ENCODE measurements at places on chromosomes 13 and 19.

DNA sequence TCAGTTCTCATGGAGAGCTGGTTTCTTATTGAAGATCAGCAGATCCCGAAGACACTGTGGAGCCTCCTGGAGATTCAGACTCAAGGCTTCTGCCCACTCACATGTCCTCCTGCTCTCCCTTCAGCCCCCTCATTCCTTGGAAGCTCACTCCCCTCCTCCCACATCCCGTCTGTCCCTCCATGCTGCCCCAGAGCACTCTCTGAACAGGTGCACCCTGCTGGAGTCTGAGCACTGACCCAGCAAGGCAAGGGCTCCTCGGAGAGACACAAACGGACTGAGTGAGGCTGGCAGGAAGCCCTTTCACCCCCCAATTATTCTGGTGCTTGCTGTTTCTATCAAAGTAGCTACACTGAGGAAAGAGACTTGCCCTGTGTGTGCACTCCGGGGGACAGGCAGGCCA is 374.0 kb downstream of the UQCRFS1 start:
- no peak for DNase-seq

DNA sequence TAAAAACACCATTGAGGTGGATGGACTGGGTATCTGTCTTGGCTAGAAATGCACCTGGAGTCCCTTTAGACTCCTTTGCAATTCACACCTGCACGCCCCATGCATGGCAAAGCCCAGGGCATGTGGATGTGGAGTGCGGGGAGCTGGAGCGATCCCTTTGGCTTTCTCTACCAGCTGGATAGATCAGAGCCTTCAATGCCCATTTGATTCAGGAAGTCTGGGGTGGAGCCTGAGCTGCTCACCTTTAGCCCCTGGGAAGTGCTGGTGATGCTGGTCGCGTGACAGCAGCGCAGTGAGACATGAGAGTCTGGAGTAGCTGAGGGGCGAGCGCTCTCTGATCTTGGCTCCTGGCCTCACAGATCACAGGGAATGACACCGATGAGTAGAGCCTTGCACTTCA is 4.8 kb upstream of the ZNF536 start:
- no peak for DNase-seq

GRCh38 chr19:36196249-36196648 is 18.2 kb downstream of the ZNF565 start:
- DNase-seq: no peak

DNA sequence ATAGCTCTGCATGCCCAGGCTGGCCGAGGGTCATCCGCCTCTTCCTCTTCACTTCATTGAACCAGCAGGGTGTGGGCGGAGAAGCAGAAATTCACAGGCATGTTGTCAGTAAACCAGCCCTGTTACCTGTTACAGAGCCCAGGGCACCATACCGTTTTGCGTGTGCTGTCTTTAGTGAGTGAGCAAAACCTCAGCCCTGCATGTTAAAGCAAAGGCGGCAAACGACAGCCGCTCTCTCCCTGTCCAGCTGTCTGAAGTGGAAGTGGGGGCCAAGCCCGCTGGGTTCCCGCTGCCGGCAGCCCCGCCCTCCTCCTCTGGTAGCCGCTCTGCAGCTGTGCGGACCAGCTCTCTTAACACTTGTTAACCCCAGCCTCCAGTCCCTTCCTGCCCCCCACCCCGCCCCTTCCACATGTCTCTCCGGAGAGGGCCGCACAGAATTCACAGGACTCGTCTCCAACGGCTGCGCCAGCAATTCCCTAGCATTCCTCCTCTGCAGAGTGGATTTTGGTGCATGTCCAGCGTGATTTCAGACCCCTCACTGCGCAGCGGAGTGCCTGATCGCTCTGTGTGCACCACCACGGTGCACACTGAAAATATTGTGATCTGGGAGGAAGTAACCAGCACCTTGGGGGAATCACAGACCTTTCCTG is 12.7 kb downstream of the KLHL26 start:
- no peak for DNase-seq

DNA sequence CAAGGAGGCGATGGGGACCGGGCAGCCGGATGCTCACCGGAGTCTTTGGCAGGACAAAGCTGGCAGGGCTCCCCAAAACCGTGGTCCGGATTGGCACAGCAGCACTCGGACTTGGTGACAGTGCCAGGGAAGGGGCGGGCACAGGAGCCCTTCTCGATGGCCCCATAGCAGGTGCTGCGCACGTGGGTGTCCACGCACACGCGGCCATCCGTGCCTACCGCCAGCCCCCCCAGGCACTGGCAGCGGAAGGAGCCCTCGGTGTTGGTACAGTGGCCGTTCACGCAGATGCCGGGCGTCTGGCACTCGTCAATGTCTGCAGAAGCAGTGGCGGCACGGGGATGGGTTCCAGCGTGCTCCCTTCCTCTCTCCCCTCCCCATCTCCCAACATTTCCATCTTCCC is 17.9 kb downstream of the FBN3 start:
- DNase-seq: no peak

GRCh38 chr13:43331672-43332071 is 308.3 kb downstream of the DNAJC15 start:
- DNase-seq: no peak

GRCh38 chr13:44317752-44318151 is 55.9 kb upstream of the SERP2 start:
- DNase-seq: no peak

DNA sequence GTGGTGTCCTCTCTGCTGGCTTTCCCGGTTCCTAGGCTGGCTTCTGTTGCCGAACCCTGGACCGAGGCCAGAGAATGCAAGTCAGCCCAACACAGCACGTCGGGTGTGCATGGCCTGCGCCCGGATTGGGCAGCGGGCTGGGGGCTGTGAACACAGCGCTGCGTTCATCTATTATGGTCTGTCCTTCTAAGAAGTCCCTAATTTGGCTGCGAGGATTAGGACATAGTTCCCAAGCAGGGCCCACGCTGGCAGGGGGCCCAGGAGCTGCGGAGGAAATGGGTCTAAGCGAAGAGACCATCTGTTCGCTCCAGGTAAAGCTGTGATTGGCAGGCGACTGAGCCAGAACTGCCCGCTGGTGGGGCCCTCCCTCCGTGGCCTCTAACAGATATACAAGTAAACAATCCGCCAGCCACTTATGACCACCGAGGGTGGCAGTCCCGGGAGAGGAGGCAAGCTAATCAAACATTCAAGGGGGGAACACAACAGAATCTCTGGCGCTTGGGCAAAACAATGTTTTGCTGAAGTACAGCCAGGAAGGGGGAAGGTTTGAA is 6.0 kb downstream of the SYCE2 start:
- peak; percentile 99 for DNase-seq

- DNase-seq: no peak
These were observed 1.9 kb downstream of the ZC3H4 start for GRCh38 chr19:47111682-47112165.

GRCh38 chr13:73341748-73342147 is 282.9 kb downstream of the KLF5 start:
- no peak for DNase-seq

GRCh38 chr13:45847554-45848224 is 3.9 kb downstream of the SIAH3 start:
- DNase-seq: peak; percentile 90

GRCh38 chr13:36428086-36428485 is 4.2 kb upstream of the CCNA1 start:
- no peak for DNase-seq

- no peak for DNase-seq
These were observed 6.6 kb downstream of the EPS8L1 start for GRCh38 chr19:55082020-55082851.

- DNase-seq: no peak
These were observed 40.9 kb downstream of the DEDD2 start for GRCh38 chr19:42176649-42176989.

GRCh38 chr13:33194820-33195692 is 90.5 kb downstream of the STARD13 start:
- DNase-seq: no peak

DNA sequence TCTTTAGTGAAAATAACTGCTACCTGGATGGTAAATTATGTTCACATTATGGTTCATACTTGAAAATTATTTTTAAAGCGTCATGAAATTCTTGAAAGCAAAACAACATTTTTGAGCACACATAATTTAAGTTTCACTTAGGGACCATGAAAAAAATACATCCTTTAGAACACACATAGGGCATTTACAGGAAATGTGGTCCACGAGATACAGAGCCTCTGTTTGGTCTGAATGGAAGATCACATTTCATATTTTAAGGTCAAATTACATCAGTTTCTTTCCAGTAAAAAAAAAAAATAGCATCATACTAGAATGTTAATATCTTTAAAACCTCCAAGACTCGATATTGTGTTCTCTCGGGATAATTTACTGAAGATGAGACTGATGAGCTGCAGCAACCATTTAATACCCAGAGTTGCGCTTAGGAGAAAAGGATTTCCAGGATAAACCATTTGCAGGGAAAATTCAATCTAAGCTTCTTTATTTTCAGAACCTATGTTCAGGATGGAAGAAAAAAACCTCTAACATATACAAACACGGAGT is 720.7 kb downstream of the DIAPH3 start:
- DNase-seq: no peak

DNA sequence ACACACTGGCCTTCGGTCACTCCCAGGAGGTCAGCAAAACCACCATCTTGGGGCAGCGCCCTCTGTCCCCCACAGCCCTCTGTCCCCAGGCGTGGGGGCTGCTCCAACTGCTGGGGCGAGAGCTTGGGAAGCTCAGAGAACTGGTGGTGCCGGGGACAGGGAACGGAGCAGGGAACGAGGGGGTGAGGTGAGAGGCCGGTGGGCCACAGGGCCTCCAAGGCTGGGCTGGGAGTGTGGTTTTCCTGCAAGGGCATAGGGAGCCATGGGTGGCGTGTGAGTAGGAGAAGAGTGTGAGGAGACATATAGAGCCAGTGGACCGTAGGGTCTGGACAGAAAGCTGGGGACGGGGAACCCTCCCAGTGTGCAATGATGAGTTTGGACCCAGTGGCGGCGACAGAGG is 34.1 kb downstream of the F2RL3 start:
- no peak for DNase-seq
